ENCODE measurements at places on chromosomes 2 and 18.

DNA sequence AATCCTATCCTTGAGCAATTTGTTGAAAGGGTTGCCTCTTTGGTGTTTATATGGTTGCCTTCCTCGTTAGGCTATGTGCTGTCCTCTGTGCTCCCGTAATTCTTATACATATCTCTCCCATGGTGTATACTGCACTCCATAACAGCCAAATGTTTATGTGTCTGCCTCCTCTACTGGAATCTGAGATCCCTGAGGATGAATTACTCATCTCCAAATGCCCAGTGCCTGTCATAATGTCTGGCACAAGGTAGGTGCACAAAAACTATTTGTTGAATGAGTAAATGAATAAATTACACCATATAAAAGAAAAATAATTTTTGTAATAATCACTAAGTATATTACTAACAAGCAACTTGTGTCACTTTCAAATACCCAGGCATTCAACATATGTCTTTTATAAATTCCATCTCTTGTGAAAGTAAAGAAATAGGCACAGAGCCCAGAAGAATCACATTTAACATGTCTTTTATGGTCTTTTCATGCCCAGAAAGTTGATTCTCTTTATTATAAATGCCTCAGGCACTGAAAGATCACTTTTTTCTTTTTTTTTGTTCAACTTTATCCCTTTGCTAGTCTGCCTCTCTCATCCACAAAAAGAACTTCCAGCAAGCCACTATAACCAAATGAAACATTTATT lies 164.9 kb downstream of the CCDC148 start:
- DNase-seq = no peak

- DNase-seq = no peak
These were observed 159.4 kb downstream of the ASB1 start for GRCh38 chr2:238585836-238586821.

GRCh38 chr2:98378196-98378595 lies 31.9 kb downstream of the CNGA3 start:
- no peak for DNase-seq

DNA sequence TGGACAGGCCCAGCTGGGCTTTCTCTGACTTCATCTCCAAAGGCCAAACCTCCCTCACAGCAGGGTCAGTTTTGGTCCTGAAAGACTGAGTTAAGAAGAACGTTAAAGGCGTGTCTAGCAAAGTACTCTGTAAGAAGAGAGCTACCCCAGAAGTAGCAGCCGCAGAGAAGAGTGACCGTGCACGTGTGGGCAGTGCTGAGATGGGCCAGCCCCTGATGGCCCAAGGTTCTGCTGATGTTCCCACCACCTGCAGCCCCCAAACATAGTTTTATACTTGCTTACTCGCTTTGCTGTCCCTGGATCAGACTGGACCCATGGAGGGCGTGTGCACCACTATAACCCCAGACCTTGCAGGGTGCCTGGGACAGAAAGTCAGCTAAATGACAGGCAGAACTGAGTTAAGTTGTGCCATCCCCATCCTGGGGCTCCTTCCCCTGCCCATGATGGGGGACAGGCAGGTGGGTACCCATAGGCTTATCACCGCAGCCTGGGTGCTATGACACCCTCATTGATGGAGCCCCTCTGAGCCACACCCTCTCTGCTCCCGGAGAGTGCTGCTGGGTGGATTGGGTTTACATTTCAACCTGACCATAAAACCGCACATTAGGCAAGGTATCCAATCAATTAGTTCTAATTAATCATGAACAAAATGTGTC lies 367.3 kb upstream of the HS6ST1 start:
- DNase-seq = no peak

DNA sequence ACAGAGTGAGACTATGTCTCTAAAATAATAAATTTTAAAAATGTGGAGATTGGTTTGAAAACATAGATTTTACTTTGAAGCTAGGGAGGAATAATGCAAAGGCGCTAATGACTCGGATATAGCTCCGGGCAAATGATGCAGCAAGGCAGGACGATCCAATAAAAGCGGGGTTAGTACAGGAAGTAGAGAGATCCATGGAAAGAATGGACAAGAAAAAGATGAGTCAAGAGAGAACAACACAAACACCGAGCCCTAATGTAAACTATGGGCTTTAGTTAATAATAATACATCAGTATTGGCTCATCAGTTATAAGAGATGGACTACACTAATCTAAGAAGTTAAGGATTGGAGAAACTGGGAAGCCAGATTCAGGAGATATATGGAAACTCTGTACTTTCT lies 74.5 kb downstream of the QPCT start:
- no peak for DNase-seq

DNA sequence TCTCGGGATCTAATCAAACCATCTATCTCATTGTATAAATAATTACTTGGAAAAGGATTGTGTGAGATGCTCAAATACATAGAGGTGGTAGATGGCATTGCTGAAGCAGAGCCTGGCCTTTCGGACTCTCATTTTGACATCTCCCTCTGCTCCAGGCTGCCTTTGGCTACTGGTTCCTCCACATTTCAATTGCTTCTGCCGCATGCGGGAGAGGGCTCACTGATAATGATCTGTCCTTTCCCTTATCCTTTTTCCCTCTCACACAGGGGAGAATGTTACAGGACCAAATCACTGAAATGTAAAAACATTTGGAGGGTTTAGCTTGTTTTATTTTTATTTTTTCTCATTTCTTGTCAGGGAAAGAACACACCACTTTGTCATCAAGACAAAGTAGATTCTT lies 380.6 kb upstream of the UBE2E3 start:
- DNase-seq = no peak

DNA sequence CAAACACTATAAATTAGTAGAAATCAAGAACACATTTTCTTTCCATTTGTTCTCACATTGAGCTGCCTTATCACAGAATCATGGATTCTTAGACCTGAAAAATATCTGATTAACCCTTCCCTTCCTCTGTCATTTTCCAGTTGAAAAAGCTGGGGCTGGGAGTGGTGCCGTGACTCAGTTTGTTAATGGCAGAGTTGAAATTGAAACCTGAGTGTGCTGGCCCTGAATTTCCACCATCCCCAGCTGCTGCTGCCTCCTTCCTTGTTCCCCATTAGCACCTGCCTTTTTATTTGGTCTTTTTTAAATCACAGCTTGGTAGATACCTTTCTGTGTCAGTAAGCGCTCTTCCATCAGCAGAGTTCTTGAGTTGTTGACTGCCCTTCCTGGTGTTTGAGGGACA lies 10.6 kb downstream of the FARP2 start:
- DNase-seq = no peak

DNA sequence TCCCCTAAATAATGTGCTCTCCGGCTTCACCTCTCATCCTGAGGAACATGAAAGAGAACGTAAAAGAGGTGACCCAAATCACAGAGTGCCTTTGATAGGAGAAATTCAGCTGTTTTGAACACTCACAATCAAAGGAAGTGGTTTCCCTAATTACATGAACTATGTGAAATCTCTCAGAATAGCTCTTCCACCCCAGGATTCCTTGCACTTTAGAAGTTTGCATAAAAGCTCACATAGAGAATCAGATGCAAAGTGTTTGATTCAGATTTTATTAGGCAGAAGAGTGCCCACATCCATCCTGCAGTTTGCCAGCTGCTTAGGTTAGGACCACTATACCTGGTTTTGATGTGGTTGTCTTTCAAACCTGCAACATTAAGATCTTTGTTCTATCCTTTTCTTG lies 61.0 kb downstream of the MAP3K20 start:
- DNase-seq = no peak

- DNase-seq = no peak
These were observed 91.0 kb downstream of the STPG4 start for GRCh38 chr2:47064106-47064505.

- no peak for DNase-seq
These were observed 93.9 kb downstream of the ACKR3 start for GRCh38 chr2:236663287-236664101.
